Activated T-cell treated with anti-CD3 and anti-CD28 coated beads for 1 hour (primary cell): ENCODE measurements at places on chromosomes 3 and 15.

- DNase-seq, result no peak
Observed at GRCh38 chr3:195768831-195769303, 42.9 kb downstream of the MUC4 start.

GRCh38 chr3:134638385-134639030 is 12.3 kb downstream of the KY start:
- DNase-seq, result no peak

GRCh38 chr3:111919370-111920065 is 59.3 kb upstream of the ABHD10 start:
- no peak for DNase-seq

DNA sequence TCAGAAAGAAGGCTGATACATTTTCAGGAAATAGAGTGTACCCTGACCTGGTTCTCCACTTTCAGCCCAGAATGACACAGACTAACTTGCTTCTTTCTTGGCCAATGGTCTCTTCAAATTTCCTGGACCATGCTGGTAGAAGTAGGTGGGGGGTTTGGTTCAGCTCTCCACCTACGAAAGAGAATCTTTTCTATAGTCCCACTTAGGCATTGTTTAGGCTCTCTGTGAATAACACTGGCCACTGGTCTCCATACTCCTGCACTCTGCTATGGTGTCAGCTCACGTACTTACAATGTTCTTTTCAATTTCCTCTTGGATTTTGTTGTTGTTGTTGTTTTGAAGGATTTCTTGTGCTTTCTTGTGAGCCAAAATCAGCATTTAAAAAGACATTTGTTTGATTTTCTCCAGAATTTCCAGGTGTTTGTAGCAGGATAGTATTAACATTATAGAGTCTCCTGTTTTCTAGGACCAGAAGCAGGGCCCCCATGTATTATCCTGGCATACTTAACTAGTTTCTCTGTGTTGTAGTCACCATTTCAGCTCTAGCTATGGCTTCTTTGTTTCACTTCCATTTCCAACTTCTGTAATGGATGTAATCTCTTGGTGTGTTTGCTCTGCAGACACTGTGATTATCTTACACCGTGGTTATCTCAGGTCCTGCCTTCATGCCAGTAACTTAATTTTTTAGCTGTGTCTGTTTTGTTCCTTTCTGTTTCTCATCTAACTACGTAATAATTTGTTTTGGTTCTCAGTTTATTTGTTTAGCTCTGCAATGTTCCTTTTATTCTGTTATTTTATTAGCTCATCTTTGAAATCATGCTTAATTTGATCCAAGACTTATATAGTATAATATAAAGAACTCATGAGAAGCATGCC is 61.4 kb downstream of the CHRNA7 start:
- DNase-seq, result no peak

DNA sequence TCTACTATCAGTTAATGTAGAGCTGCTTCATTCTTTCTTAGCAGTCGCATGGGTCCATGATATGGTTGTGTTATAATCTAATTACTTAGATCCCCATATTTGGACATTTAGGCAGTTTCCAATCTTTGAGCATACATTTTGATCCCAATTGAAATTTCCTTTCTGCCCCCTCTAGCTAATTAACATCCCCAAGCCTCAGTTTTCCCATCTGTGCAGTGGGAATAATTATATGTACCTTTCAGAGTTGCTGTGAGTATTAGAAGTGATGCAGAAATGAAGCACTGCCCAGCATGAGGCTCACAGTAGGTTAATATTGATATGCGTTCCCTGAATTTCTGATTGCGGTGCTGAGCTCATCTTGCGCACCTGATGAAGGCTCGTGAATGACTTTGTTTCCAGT is 21.8 kb downstream of the SPSB4 start:
- DNase-seq, result no peak

GRCh38 chr15:69298697-69299441 is at the start of gene PAQR5:
TSS of gene PAQR5 (plus strand) at chr15:69298912. CDS start at chr15:69360081, 61,169 bp downstream.
- no peak for DNase-seq

- DNase-seq, result no peak
Observed at GRCh38 chr3:181329024-181329423, 339.5 kb upstream of the DNAJC19 start.

DNA sequence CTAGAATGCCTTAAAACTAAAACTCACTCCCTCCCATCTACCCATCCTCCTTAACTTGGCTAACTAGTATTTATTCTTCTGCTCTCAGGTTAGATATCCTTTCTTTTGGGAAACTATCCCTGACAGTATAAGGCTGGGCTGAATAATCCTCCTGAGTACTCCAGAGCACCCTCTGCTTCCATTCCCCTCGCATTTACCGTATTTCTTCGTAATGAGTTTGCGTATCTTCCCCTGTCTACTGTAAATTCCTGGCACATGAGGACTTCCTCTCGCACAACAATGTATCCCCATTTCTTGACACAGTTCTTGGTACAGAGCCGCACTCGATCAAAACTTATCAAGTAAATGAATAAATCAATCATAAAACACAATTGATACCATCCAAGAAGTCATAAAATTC is 82.9 kb upstream of the AKAP13 start:
- no peak for DNase-seq

DNA sequence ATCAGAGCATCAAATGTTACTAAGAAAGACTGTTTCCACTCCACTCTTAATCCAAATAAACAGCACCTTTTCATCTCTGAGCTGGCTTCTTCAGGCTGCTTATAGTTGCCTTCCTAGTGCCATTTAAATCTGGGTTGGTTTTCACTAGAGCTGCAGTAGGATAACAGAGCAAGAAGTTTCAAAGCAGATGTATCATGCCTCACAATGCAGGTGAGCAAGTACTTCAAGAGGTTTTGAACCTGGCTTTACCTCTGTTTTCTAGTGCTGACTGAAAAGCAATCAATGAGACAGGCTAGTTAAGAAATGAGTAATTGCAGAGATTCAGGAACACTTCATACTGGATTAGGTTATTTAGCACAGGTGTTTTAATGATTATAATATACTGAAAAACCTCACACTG is 147.7 kb upstream of the SATB1 start:
- no peak for DNase-seq

DNA sequence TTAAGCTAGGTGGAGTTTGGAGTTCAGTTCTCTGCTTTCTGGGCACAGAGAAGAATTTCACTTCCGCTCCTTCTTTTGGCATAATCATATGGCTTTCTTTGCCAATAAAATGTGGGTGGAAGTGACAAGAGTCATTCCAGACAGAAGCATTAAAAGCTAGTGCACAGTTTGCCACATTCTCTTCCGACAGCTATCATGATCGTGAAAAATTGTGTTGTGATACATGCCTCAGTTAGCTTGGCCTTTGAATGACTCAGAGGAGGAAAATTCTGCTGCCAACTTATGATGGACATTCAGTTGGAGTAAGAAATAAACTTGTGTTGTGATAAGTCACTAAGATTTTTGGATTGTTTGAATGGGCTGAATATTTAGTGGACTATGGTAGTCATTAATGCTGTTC is 291.7 kb upstream of the SATB1 start:
- DNase-seq, result no peak
